ENCODE measurements at places on chromosomes 2 and 18. TPM values are rescaled to one million over a fixed set of nuclear protein-coding genes. Genes with fewer than 3 reads are reported as not detected.

The ACOXL gene
- not detected for total RNA-seq

The ST8SIA3 gene
- total RNA-seq = not detected

The HJURP gene
- 1.5 TPM for total RNA-seq

The MSTN gene
- not detected for total RNA-seq

The GPR75 gene
- total RNA-seq = 4.9 TPM

The SLC4A3 gene
- total RNA-seq = not detected

The CXCR1 gene
- 10.6 TPM for total RNA-seq

The SLC19A3 gene
- not detected for total RNA-seq

The SULT1C4 gene
- not detected for total RNA-seq

The ASXL3 gene
- total RNA-seq = not detected

The IHH gene
- not detected for total RNA-seq

The SCYGR2 gene
- total RNA-seq = not detected

The MFSD6 gene
- total RNA-seq = 36.7 TPM

The ADD2 gene
- 0.40 TPM for total RNA-seq

The DNAJC5G gene
- not detected for total RNA-seq

The NTSR2 gene
- total RNA-seq = not detected

The SOCS6 gene
- total RNA-seq = 4.7 TPM

The HOXD8 gene
- not detected for total RNA-seq

The CFAP65 gene
- total RNA-seq = not detected
